ENCODE measurements at places on chromosomes 16 and 17.

- no peak for DNase-seq
Measured at GRCh38 chr17:30165960-30166359, 49.3 kb downstream of the NSRP1 start.

GRCh38 chr16:20894388-20894787, 5.8 kb downstream of the DCUN1D3 start:
- DNase-seq = no peak

GRCh38 chr17:72171703-72172667, 51.2 kb downstream of the SOX9 start:
- DNase-seq = no peak

DNA sequence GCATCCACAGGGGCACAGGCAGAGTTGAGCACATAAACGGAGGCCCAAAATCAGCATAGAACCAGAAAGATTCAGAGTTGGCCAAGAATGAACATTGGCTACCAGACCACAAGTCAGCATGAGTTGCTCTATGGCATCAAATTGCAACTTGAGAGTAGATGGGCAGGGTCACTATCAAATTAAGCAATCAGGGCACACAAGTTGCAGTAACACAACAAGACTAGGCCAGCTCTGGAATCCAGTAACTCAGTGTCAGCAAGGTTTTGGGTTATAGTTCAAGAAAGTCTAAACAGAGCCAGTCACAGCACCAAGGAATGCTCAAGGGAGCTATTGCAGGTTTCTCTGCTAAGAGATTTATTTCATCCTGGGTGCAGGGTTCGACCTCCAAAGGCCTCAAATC, 12.9 kb downstream of the G6PC1 start:
- DNase-seq = no peak

- DNase-seq = no peak
Measured at GRCh38 chr16:75996491-75996890, 270.2 kb upstream of the CPHXL start.

GRCh38 chr17:37802712-37803416, 58.0 kb upstream of the HNF1B start:
- no peak for DNase-seq

DNA sequence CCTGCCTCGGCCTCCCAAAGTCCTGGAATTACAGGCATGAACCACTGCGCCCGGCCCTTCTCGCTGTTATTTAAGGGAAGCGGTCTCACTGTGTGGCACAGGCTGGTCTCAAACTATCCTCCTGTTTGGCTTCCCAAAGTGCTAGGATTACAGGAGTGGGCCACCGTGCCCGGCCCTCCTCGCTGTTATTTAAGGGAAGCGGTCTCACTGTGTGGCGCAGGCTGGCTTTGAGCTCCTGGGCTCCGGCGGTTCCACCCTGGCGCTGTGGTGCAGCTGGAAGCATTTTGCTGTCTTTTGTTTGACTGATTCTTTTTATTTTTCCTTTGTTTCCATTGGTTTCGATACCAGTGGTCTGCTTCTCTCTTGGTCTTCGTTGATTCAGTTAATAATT, 40.7 kb downstream of the FOXK2 start:
- DNase-seq = no peak

DNA sequence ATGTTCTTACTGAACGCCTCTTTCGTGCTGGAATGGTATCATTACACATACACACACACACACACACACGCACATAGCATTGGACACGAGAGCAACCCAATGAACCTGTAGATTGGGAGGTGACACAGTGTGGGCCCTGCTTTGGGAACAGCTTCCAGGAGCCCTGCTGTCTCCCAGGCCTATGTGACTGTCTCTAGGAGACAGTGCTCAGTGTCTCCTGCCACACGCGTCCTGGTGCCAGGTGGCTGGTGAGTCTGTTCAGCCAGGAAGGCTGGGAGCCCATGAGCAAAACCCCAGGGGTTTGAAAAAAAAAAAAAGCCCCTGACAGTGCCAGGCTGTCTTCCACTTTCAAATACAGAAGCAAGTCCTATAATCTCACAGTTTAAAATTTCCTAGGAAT, 2.4 kb upstream of the SPOP start:
- DNase-seq = no peak

GRCh38 chr17:48251950-48252349, 144.4 kb downstream of the SNX11 start:
- no peak for DNase-seq

GRCh38 chr16:55081622-55082590, 151.2 kb downstream of the IRX5 start:
- no peak for DNase-seq

DNA sequence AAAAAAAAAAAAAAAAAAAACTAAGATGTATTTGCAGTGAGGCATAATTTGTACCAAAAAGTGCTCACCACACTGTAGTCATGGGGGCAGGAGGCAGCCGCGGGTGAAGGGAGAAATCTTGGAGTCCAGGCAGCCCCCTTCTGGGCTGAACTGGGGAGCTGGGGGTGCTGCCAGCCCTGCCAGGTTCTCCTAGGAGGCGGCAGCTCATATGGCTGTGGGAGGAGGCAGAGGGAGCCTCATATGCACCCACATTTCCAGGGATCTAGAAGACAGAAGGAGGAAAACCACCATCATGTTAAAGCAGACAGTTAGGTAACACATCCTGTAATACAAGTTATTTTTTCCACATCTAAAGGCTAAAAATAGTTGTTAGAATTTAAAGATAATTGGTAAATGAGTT, 16.3 kb downstream of the MAPT start:
- DNase-seq = no peak

GRCh38 chr16:48559462-48560211, 50.3 kb downstream of the N4BP1 start:
- DNase-seq = no peak

DNA sequence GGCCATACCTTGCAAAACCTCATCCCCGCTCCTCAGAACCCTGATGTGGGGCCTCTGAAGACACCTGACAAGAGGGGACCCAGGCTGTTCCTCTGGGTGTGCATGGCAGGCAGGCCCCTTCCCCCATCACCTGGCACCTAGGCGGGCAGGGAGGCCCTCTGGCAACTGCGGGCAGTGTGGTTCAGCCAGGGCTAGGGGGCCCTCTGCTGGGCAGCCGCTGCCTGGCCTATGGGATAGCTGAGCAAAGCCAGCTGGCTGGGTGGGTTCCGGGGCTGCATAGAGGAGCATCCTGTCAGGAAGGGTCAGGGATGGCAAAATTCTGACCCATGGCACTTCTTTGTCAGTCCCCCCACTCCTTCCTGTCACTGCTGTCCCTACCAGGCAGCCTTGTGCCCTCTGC, 228.7 kb upstream of the ASIC2 start:
- no peak for DNase-seq

- DNase-seq = peak; percentile 15
Measured at GRCh38 chr16:81994485-81994884, 16.8 kb downstream of the SDR42E1 start.

DNA sequence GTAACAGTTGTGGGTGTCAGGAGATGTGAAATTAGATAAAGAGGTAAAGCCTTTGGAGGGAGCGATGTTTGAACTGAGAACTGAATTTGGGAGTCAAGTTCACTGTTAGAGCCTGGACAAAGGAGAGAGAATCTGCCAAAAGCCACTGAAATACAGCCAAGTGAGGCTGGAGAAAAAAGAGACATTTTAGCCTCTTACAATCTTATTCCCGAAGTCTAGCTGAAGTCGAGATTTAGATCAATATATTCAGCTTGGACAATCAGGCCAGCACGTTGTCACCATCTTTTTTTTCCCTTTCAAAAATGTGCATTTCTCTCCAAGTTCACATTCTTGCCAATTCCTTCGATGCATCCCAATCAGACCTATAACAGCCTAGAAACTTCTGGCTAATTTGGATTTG, 312.2 kb downstream of the RBFOX1 start:
- DNase-seq = no peak
